Stomach (tissue), 19 donors: ENCODE measurements at places on chromosomes 6 and 20. TPM values are rescaled to one million over a fixed set of nuclear protein-coding genes. Genes with fewer than 3 reads are reported as not detected.

- H3K27ac ChIP-seq: no peak overlapping the region
- H3K4me3 ChIP-seq: no peak overlapping the region
- H3K36me3 ChIP-seq: no peaks in the 10 kb centered on the region
- H3K27me3 ChIP-seq: no peaks in the 10 kb centered on the region
- no peaks in the 10 kb centered on the region for H3K4me1 ChIP-seq
These were observed 103.2 kb upstream of the DUSP22 start for GRCh38 chr6:188821-189655.

DNA sequence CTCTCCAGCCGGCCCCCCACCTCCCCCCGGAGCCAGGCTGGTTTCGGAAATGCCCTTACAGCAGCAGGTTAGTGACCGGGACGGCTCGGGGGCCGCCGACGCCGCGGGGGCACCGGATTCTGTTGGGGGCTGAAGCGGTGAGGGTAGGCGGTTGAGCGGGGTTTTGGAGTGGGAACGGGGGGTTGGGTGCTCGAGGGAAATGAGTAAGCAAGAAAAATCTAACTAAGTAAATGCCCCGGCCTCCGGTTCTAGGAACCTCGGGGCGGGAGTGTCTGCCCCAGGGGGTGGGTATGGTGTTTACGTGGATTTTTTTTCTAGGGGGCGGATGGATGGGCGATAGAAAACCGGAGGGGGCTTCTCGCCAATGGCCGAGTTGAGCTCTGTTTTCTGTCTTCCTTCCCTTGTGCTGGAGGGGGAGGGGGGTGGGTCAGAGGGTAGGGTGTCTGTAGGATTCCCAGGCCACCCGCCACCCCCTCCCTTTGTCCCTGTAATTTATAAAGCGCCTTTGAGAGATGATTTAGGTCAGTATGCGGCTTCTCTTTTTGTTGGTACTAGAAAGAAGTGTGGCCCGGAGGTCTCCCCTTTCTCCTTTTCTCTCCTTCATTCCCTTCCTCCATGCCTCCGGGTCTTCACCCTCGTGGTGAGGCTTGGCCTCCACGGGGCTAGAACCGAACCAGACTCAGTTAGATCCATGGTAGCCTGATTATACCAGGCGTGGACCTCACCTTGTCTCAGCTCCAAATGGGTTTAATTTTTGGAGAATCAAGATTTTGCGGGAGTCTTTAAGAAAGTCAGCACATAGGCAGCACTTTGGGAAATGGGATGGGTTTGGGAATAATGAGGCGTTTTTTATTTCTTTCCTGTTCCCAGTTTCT is 2.3 kb downstream of the E2F3 start:
- peak overlapping the region; percentile 74 for H3K4me3 ChIP-seq
- H3K4me1 ChIP-seq: peaks cover 17% of the 10 kb centered on the region
- peak overlapping the region; percentile 87 for H3K27ac ChIP-seq
- peak; percentile 34 for DNase-seq

Gene KIAA1755
- 1.2 TPM for total RNA-seq

Gene SLC22A23
- total RNA-seq: 241 TPM

Gene STMND1
- not detected for total RNA-seq

GRCh38 chr6:558089-558488 is 98.8 kb downstream of the HUS1B start:
- H3K27me3 ChIP-seq: no peaks in the 10 kb centered on the region
- H3K4me1 ChIP-seq: no peaks in the 10 kb centered on the region
- peaks cover 91% of the 10 kb centered on the region for H3K36me3 ChIP-seq
- no peak overlapping the region for H3K27ac ChIP-seq

Gene MLN
- total RNA-seq: not detected

- no peak overlapping the region for H3K4me3 ChIP-seq
- H3K27ac ChIP-seq: no peak overlapping the region
- no peaks in the 10 kb centered on the region for H3K36me3 ChIP-seq
- no peak for DNase-seq
- no peaks in the 10 kb centered on the region for H3K4me1 ChIP-seq
- H3K27me3 ChIP-seq: peaks cover 40% of the 10 kb centered on the region
These were observed 89.0 kb upstream of the CDH4 start for GRCh38 chr20:61163031-61163430.

GRCh38 chr20:46255440-46256104 is 52.7 kb downstream of the CDH22 start:
- no peaks in the 10 kb centered on the region for H3K36me3 ChIP-seq
- peaks cover 16% of the 10 kb centered on the region for H3K27me3 ChIP-seq
- DNase-seq: peak; percentile 90

Gene MAS1
- total RNA-seq: not detected

Gene KCNS1
- total RNA-seq: not detected

Gene JPH2
- 12.8 TPM for total RNA-seq

- H3K36me3 ChIP-seq: no peaks in the 10 kb centered on the region
- no peak overlapping the region for H3K27ac ChIP-seq
- no peak overlapping the region for H3K4me3 ChIP-seq
These were observed 290.2 kb downstream of the SOX4 start for GRCh38 chr6:21883595-21884328.

Gene MYL9
- total RNA-seq: 258 TPM

DNA sequence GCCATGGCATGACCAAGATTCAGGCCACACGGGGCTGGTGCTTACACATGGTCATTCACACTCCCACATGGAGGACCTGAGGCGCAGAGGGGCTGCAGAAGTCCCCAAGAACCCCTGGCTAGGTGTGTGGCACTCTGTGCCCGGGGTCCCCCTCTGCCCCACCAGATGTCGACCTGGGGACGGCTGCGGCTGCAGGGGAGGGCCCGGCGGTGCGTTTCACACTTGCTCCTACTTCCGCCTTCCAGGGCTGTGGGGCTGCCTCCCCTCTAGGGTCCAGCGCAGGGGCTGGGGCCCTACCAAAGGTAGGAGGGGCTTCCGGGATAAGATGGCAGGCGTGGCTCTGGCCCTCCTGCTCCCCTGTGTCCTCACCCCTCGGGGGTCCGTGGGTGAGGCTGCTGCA is 81.1 kb upstream of the SLCO4A1 start:
- no peak for DNase-seq
- no peaks in the 10 kb centered on the region for H3K4me1 ChIP-seq

Gene COX4I2
- 4.2 TPM for total RNA-seq

Gene TRIM26
- 30.3 TPM for total RNA-seq

- H3K4me3 ChIP-seq: no peak overlapping the region
- H3K4me1 ChIP-seq: peaks cover 4% of the 10 kb centered on the region
- no peaks in the 10 kb centered on the region for H3K36me3 ChIP-seq
- no peak overlapping the region for H3K27ac ChIP-seq
These were observed 41.8 kb upstream of the TOP1 start for GRCh38 chr20:40986774-40987173.
